ENCODE measurements at places on chromosomes 2 and 18.

GRCh38 chr2:45988879-45989278, 308.3 kb upstream of the EPAS1 start:
- no peak for DNase-seq

GRCh38 chr2:16186661-16187481, 246.5 kb downstream of the MYCN start:
- DNase-seq, result no peak

- DNase-seq, result no peak
These were observed 231.9 kb downstream of the INSIG2 start for GRCh38 chr2:118320196-118320595.

DNA sequence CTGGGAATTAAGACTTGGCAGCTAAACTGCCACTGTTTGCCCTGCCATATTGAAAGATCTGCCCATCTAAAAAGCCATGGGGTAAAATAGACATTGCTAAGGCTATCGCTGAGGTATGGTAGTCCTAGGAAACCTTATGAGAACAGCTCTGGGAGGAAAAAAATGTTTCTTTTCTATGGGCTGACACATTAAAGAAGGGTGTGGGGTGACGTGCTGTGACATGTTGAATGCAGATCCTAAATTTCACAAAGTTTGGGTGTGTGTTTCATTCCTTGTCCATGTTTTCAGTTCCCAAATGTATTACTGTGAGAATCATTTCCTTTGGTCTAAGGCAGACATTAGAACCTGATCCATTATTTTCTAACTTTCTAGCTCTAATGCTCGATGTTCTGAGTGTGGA, 766.4 kb downstream of the BCL11A start:
- no peak for DNase-seq

Measured in NCI-H187 treated with DMSO at 0.1 percent for 48 hours (cell line).